Left renal pelvis (tissue), 4 donors: ENCODE measurements at places on chromosomes 2 and 18. TPM values are rescaled to one million over a fixed set of nuclear protein-coding genes. Genes with fewer than 3 reads are reported as not detected.

The KDSR gene
- polyA plus RNA-seq = 41.7 TPM

The IL37 gene
- polyA plus RNA-seq = not detected

DNA sequence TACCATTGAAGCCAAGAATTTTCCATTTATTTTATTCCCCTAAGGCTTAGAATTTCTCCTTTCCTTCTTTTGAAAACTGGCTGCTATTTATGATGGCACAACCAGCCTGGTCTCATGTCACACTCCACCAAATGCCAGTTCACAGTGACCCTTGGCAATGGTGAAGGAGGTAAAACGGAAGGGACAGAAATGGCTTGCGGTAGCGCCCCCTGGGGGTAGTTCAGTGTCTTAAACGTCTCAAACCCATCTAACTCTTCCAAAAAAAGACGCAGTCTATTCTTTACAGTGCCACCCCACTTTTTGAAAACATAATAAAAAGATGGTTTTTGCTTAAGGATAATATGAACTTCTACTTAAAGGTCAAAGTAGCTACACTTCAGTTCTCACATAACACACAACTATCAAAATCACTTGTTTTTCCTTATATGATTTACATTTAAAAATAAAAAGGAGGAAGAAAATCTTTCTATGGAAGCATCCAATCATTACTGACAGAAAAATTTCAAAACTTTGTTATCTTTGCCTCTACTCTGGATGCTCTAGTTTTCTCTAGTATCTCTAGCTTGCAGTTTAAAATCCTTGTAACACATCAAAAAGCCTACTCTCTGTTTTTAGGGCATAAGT, 28.0 kb downstream of the PNO1 start:
- no peak for DNase-seq

- no peak for DNase-seq
These were observed 384.7 kb upstream of the ACVR2A start for GRCh38 chr2:147460155-147460554.
